ENCODE measurements at places on chromosomes 2 and 18.

GRCh38 chr2:54836477-54836876 is 113.0 kb downstream of the EML6 start:
- no peak for DNase-seq

GRCh38 chr18:79855147-79855933 is 57.6 kb downstream of the KCNG2 start:
- no peak for DNase-seq

- no peak for DNase-seq
Observed at GRCh38 chr18:11339188-11339775, 189.9 kb upstream of the PIEZO2 start.

GRCh38 chr2:113148606-113149552 is 21.5 kb downstream of the IL1RN start:
- DNase-seq: no peak

DNA sequence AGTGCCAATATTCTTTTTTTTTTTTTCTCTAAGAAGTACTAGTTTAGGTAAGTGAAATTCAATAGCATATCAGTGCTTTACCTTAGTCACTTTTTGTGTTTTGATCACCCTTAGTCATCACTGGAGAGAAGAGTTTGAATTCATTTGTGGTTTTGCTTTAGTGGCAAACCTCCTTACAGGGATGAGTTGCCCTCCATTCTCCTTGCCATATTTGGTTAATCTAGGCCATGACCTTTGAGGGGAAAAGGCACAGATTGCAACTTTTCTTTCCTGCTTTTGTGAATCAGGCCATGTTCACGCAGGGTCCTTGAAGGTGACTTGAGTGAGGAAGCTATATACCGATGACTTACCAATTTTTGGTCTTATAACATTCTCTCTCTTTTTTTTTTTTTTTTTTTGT is 34.4 kb downstream of the PLEKHA3 start:
- DNase-seq: peak; percentile 34

DNA sequence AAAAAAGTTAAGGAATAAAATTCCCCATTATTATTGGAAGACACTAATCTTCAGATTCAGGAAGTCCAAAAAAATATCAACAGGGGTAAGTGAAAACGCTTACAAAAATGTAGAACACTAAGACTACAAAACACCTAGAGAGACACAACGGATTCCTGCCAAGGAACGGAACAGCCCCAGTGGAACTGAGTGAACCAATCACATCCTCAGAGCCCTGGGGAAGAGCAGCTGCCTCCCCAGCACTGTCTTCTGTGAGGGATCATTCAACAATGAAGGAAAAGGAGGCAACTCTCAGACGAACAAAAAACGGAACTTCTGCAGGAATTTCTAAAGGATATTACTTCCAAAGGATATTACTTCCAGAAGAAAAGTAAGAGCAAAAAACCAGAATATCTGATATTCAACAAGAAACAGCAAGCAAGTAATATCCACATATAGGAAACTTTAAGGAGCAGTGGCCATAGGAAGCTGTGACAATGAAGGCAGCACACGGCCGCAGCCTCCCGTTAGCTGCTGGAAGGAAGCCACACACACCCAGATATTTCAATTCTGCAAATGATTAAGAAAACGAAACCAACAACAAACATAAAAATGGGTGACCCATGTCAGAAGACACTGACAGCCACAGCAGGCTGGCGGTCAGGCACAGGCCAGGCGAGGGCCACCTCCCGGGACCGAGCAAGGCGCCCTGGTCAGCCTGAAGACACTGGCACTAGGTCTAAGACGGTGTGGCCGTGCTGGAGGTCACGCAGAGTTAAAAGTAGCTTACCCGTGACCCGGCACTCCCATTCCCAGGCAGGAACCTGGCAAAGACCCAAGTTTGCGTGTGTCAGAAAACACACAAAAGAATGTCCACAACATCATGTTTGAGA is 81.8 kb downstream of the HDAC4 start:
- no peak for DNase-seq

GRCh38 chr2:30225131-30225762 is 6.1 kb upstream of the LBH start:
- DNase-seq: peak; percentile 33

DNA sequence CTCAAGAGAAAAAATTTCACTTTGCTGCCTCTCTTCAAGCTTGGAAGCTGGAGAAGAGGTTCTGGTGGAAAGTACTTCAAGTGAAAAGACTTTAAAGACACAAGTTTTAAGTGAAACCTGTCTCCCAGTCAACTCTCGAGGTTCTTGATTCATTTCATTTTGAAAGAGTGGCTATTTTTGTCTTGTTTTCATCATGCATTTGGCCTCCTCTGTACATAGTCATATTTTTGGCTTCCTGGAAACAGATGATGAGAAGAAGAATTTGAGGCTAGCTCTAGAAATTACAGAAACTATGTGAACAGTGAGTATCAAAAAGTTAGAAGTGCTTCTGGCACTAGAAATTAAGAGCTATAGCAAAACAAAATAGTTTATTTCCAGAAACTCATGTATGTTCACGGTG is 124.8 kb downstream of the DTNA start:
- DNase-seq: no peak

- DNase-seq: no peak
Observed at GRCh38 chr2:119372778-119373568, 6.2 kb downstream of the DBI start.

DNA sequence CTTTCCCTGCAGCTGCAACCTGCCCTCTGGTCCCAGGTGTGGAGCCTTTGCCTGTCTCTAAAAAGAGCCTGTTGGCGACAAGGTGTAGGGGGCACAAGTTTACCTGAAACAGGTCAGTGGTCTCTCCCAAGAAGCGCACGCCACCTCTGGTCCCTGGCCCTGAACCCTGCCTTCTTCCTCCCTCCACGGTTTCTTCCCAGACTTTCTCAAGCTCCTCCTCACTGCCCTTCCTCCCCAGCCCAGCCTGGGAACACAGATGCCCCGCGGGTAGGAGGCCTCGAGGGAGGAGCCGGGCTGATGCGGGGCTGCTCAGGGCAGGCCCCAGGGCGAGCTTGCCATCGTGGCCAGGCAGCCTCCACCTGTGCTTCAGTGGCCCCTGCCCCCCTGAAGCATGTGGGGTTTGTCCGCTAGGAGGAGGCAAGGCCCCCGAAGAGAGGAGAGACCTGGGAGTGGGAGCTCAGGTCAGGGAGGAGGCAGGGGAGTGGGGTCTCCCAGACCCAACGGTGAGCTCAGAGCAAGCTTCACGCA is 89.5 kb downstream of the SMAD7 start:
- no peak for DNase-seq

DNA sequence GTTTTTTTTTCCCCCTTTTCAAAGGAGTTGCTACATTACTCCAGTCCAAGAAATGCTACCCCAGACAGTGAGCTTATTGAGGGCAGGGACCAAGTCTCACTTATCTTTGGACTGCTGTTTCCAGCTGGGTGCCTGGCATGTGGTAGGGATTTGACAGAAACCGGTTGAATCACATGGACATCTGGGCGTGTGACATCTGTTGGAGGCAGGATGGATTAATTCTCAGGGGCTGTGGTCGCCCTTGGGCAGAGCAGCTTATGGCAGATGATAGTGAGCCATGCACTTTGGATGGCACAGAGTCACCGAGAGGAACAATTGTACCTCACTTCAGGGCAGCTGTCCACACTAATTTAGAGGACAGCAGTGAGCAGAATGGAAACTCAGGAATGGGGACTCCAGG is 254.6 kb upstream of the ID2 start:
- DNase-seq: no peak

DNA sequence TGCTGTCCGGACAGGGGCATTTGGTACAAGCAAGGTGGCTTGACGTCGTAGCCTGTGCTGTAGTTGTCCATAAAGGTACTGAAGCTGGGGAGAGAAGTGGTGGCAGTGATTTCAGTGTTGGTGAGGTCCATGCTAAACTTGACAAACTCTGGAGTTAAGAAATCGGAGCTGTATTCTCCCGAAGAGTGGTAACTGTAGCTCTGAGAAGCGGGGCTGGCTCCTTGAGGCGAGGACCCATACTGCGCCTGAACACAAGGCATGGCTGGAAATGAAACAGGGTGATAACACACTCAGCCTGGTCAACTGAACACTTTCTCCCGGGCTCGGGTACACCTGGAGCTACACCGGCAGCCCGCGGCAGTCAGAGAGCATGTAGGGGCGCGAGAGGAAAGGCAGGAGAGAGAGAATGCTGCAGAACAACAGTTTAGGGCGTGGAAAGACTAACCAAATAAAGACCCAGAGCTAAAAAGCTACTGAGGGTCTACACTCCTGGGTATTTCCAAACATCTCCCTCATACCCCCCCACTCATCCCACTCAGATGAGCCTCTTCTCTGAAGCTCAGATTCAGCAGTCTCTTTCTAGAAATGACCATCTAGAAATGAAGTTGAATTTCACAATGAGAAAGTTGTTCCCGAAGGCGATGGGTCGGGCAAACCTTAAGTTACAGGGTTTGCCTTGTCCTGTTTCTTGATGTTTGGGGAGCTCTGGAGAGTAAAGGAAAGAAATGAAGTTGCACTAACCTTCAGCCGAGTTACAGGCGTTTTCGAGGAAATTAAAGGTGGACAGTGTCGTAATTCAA is 2.4 kb downstream of the NR4A2 start:
- DNase-seq: no peak

GRCh38 chr18:36402765-36403396 is 105.4 kb downstream of the FHOD3 start:
- DNase-seq: no peak

GRCh38 chr2:16262526-16263178 is 322.3 kb downstream of the MYCN start:
- no peak for DNase-seq

GRCh38 chr18:5582076-5582475 is 38.3 kb upstream of the EPB41L3 start:
- DNase-seq: no peak

DNA sequence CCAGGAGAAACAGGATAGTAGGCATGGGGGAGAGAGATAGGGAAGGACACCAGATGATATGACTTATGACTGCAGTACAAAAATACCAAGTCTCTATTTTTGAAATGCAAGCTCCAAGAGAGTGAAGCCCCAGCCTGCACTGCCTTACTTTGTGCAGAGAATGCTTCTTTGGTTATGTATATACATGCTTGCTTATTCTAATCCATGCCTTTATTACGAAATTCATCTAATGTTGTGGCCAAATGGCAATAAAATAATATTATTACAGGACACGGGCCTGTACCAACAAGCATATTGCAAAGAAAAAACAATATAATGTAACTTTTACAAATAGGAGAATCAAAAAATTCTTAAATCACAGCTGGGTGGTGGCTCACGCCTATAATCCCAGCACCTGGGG is 110.8 kb downstream of the BCL11A start:
- no peak for DNase-seq

DNA sequence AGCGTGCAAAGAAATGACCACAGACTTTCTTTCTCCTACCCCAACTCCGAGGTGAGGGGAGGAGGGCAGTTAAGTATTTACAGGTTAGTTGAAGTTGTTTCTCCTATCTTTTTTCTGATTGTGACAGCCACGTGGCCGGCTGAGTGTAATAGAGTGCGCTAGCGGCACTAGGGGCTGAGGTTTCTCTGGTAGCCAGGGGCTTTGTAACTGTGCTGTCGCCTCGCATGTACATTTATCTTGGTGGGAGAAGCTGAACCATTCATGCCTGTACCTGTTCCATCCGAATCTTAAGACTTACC is 214.1 kb upstream of the STON1 start:
- peak; percentile 63 for DNase-seq

DNA sequence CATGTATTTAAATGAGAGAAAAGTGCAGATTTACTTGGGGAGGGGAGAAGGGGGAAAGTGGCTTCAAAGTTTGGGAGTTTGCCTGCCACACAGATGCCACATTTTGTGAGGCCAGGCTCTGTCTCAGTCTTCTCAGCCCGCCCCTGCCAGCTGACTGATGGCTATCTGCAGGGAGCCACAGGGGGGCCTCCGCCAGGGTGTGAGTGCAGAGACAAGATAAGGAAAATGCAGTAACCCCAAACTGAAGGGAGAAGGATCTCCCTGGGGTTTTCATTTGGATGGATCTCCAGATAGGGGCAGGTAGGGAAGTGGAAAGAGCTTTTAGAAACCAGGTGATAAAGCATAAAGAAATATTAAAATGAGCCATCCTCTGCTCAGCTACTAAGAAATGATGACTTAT is 128.8 kb downstream of the ZNF521 start:
- DNase-seq: no peak

GRCh38 chr2:181241797-181242196 is 215.4 kb upstream of the ITGA4 start:
- DNase-seq: no peak

GRCh38 chr18:67500522-67501205 is 15.9 kb downstream of the DSEL start:
- DNase-seq: no peak

DNA sequence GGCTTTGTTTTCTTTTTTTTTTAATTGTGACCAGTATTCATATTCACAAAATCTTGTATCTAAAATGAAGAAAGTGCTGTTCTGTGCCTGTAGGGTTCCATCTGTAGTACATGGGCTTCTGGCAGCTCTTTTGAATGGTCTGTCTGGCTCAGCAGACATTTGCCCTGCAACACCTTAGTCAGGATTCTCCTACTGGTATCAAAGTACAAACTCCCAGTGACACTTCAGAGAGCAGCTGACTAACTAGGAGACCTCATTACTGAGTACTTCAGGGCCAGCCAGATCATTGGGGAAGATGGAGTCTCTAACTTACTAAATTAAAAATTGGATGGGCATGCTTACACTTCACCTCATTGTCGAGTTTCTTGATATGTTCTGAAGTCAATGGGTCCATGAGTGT is 39.7 kb downstream of the GRHL1 start:
- DNase-seq: no peak

GRCh38 chr2:200317975-200318374 is 11.5 kb downstream of the SPATS2L start:
- DNase-seq: no peak

DNA sequence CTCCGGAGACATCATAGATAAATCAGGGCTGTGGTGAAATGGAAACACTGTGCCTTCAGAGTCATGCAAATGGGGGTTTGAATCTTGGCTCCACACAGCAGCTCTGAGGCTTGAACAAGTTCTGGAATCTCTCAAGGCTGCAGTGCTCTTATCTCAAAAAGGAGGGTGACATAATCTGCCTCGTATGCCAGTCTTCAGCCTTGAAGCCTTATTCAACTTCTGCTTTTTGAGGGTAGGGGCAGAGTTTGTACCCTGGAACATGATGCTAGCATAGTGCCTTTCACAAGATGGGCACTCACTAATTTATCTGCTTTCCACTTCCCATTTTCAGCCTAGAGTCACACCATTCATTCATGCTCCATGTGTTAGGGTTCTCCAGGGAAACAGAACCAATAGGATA is 42.3 kb downstream of the GATA6 start:
- DNase-seq: no peak

DNA sequence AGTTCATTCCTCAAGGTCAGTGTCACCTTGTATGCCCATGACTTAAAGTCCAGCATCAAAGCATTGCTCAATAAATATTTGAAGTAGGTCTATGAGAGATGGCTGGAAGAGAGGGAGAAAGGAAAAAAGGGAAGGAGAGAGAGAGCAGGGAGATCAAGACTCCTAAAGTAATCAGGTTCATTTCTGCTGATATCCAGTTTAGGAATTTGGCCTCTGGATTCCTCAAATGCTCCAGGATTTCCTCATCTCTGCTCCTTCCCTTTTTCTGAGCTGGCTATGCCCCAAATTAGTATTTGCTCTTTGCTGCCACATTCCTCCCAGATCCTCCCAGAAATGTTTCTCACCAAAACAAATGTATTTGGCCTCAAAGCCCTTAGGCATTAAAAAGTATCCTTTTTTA is 739.4 kb upstream of the CHAC2 start:
- DNase-seq: no peak
